Stimulated activated CD4-positive, alpha-beta T cell treated with anti-CD3 and anti-CD28 coated beads, Interleukin-15, amount 100 ng/mL, for 48 hours (primary cell): ENCODE measurements at places on chromosomes 3 and 15.

DNA sequence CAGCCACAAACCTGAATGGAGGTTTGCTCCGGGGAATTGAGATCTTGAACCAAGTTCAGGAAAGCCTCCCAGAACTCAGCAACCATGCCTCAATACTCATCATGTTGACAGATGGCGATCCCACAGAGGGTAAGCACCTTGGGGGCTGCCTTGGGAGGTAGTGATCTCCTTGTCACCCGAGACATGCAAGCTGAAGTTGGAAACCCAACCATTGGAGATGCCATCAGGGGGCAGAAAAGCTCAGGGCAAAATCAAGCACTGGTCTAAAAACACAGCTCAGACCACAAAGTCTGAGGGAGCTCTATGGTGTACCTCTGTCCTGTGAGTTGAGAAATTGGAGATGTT lies 5.8 kb downstream of the ITIH1 start:
- no peak for DNase-seq

DNA sequence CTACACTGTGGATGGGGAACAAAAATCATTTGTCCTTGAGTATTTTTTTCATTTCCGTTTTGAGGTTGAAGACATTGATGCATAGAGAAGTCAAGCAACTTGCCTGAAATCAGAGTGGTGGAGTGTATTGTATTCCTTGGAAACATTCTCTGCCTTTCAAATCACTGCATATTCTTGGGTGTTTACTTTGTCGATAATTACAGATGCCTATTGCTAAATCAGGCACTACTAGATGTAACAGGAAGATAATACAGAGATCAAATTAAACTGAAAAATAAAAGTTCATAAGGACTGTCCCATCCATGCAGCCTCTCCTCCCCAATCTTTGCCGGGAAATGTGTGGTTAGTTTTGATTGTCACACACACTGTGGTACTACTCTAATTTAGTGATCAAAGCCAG lies 37.4 kb upstream of the VEPH1 start:
- no peak for DNase-seq

DNA sequence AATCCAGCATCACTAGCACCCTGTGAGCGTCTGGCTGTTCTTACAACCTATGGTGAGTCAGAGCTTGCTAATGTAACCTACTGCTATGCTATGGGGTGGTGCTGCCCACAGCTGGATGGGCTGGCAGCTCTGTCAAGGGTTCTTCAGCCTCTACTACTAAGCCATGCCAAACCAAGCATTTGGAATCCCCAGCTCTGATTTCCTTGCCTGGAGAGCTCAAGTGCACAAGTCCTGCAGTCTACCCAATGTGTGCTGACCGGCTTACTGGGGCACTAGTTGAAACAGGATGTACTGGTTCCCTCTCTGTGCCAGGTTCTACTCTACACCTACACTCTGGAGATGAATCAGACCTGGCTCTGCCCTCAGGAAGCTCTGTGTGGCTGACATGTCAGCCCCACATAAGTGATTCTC lies 4.2 kb downstream of the TEX264 start:
- DNase-seq: no peak

GRCh38 chr3:55746808-55747413 lies 259.8 kb upstream of the WNT5A start:
- no peak for DNase-seq

DNA sequence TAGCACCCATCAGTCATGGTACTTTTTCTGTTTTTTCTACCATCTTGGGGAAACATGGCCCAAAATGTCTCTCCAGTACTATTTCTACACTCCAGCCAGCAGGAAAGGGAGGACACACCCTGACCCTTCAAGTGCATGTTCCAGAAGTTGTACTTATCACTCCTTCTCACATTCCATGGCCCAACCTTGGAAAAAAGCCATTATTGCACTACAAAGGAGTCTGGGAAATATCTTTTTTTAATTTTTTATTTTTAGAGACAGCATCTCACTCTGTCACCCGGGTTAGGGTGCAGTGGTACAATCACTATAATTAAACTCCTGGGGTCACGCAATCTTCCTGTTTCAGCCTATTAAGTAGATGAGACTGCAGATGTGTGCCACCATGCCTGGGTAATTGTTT lies 100.0 kb upstream of the PPP2R3A start:
- no peak for DNase-seq

- no peak for DNase-seq
Observed at GRCh38 chr15:70503073-70503745, 260.1 kb downstream of the UACA start.

- no peak for DNase-seq
Observed at GRCh38 chr15:66254089-66254950, 770 bp upstream of the MEGF11 start.

GRCh38 chr3:56308471-56308870 lies 159.8 kb downstream of the ERC2 start:
- no peak for DNase-seq

DNA sequence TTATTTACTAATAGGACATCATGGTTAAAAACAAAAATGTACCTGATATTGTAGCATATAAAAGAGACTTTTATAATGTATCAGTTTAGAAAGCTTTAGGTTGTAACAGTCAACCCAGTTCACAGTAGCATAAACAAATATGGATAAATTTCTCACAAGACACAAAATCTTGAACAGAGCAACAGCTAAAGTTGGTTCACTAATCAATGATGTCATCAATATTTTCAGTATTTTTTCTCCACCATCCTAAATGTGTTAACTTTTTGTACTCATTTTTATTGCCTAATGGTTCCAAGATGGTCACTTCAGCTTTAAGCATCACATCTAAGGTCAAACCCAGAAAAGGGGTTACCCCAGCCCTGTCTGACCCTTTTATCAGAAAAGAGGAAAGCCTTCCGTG lies 21.2 kb upstream of the NRG4 start:
- DNase-seq: no peak

DNA sequence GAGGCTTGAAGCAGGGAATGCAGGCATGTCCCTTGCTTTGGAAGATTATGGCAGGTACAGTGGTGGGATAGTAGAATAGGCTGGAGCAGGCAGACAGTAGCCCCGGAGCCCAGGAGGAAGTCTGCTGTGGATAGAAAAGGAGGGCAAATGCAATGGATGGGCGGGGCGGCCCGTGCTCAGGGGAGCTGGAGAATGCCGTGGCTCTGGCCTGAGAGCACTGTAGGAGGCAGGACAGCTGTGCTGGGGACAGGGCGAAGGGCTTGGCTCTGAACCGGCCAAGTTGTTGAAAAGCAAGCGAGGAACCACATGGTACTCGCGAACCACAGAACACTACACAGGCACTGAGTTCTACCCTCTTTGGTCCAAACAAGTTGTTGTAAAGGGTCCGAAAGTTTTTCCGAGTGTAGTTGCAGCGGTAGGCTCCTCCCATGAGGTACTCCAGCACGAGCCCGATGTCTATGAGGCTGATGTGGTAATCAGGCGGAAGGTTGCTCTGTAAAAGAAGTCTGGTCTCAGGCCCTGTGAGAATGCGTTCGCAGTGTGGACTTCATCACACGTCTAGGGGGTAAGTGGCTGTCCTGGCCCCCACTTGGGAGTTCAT lies 54.7 kb downstream of the TRPM1 start:
- no peak for DNase-seq

DNA sequence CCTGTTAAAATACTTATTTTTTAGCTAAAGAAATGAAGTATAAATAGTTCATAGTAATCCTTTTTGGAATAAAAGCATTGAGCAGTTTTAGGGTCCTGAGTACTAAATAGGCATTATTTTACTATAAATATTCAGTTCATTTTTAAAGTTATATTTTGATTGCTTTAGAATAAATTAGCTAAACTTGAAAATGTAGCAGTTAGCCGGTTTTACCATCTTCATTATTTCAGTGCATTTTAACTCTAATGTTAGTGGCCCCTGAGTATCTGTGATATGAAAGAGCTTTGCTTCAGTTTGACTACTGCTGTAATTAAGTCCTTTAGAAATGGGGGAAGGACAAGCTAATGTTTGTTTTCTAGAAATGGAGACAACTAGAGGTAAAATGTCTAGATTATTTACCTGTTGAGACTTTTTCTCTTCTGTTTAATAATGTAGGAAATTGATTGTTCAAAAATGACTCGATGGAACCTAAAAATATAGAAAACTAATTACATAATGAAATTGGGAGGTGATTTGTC lies 3.6 kb downstream of the SMC4 start:
- DNase-seq: no peak

- no peak for DNase-seq
Observed at GRCh38 chr3:111906656-111907055, 47.6 kb downstream of the PHLDB2 start.

DNA sequence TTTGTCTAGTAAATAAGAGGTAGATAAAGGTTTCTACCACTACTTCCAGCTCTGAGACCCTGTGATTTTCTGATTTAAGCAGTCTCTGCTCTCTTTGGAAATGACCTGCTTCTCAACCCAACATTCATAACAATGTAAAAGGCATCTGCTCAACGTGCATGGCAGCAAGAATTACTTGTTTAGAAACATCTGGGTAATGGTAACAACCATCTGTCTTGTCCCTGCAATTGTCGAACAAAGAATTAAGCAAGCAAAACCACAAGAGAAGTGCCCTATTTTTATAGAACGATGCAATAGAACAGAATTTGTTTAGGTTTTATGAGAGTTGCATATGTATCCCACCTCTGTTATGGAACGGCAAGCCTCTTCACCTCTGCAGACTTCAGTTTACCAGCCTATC lies 7.1 kb upstream of the FSIP1 start:
- DNase-seq: no peak

DNA sequence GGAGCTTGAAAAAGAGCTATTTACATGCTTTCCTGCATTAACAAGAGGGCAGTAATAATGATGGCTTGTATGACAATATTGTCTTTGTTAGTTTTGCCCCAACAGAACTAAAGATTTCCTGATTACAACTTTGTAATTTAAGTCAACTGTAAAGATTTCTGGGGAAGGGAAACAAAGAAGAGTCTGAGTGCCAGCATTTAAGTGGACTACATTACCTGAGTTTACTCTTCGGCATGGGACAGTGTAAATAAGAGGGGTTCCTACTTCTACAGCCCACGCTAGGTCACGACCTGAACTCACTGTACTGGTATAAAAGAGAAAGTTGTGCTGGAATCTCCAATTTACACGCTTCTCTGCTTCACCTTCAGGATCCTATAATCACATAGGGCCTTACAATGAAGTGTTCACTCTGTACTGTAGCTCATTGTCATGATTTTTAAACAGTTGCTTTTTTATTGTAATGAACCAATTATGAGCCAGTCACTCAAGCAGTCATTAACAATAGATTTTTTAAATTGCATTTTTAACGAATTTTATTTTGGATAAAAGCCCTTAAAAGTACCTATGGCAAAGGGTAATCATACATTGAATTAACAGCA lies 39.6 kb downstream of the DPH6 start:
- DNase-seq: no peak

DNA sequence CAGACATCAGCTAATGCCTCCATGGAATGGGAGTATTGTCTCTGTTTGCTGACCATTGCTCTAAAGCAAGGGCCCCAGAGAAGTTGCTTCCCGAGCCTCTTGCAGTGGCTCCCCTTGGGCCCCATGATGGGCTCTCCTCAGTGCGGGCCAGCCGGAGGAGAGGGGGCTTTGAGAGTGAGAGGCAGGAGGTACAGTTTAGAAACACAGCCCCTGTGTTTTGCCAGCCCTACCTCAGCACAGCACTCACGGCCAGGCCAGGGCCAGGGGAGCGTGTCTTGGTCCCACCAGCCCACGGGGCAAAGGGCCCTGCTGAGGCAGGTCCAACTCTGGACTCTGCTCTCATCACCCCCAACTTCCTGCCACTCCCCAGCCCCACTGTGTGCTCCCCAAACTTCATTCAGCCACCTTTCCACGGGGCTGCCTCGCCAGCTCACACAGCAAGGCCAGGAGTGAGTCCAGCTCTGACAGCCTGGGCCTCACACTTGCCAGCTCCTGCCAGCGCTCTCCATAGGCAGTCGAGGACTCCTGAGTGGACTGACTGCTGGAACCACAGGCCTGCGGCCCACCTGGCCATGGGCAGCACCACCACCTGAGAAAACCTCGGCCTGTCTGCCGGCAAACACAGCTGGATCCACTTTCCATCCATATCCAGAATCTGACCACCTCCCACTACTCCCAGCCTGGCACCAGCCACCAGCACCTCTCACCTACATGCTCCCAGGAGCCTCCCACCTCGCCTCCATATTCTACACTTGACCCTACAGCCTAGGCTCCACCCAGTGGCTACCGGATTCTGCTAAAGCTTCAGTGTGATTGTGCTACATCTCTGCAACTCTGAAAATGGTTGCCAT lies 99.0 kb downstream of the TLE3 start:
- DNase-seq: no peak

DNA sequence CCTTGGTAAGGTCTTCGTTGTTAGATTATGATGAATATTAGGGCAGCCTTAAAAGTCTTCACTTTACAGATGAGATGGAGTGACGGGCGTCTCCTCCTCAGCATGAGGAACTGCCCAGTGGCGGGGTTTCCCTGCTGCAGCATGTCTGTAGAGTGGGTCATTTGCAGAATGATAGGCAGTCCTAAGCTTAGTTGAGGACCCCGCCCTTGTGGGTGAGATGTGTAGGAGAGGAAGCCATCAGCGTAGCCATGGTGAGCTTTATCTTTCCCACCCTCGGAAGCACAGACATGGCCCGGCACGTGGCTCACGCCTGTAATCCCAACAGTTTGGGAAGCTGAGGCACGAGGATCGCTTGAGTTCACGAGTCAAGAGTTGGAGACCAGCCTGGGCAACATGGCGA lies 877 bp downstream of the NIT2 start:
- no peak for DNase-seq

GRCh38 chr15:57427367-57427821 lies 51.1 kb downstream of the CGNL1 start:
- no peak for DNase-seq

GRCh38 chr15:48720646-48721045 lies 75.1 kb upstream of the FBN1 start:
- no peak for DNase-seq

DNA sequence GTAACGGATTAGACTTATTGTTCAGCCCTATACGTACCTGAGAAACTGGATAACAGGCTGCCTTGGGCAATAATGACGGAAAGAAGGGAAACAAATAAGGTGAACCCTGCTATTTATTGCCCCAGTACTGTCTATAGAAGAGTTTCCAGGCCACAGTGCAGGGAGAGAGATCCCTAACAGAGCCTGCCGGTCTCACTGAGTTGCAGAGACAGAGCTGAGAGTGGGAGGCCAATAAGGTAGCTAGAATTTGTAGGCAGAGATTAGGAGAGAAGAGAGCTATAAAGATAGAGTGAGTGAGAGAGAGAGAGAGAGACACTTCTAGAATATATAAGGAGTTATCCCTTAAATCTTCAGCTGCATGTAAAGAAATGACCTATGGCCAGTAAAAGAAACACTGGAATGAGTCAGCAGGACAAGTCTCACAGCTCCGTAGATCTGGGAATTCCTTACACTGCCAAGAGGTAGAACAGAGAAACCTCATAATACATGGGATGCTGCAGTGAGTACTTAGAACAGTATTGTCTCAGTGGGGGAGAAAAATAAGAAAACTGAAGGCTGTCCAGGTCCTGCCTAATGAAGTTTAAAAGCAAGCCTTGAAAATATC lies 51.8 kb downstream of the ST3GAL6 start:
- DNase-seq: no peak

GRCh38 chr15:65204931-65205660 lies 6.2 kb downstream of the CILP start:
- DNase-seq: no peak
